Astrocyte of the spinal cord (primary cell): ENCODE measurements at places on chromosomes 12 and 14.

DNA sequence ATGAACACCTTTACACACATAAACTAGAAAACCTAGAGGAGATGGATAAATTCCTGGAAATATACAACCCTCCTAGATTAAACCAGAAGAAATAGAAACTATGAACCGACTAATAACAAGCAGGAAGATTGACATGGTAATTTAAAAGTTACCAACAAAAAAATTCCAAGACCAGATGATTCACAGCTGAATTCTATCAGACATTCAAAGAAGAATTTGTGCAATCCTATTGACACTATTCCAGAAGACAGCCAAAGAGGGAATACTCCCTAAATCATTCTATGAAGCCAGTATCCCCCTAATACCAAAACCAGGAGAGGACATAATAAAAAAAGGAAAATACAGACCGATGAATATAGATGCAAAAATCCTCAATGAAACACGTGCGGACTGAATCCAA, 102.6 kb upstream of the KRR1 start:
- DNase-seq, result no peak

DNA sequence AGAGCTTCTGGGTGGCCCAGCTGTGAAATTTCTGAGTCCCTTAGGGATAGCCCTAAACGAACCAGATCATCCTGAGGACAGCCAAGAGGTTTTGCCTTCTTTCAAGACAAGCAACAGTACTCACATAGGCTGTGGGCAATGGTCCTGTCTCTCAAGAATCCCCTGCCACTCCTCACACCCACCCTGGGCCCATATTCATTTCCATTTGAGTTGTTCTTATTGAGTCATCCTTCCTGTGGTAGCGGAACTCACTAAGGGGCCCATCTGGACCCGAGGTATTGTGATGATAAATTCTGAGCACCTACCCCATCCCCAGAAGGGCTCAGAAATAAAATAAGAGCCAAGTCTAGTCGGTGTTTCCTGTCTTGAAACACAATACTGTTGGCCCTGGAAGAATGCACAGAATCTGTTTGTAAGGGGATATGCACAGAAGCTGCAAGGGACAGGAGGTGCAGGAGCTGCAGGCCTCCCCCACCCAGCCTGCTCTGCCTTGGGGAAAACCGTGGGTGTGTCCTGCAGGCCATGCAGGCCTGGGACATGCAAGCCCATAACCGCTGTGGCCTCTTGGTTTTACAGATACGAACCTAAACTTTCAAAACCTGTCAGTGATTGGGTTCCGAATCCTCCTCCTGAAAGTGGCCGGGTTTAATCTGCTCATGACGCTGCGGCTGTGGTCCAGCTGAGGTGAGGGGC, 38.9 kb downstream of the DAD1 start:
- DNase-seq, result peak; percentile 74

GRCh38 chr14:89320381-89321000, 96.5 kb downstream of the FOXN3 start:
- DNase-seq, result peak; percentile 49

GRCh38 chr12:128606538-128606937, 217.2 kb downstream of the SLC15A4 start:
- DNase-seq, result no peak

- DNase-seq, result no peak
Measured at GRCh38 chr14:61765225-61765943, 3.2 kb downstream of the SNAPC1 start.

GRCh38 chr12:53253298-53253697, 14.8 kb upstream of the ESPL1 start:
- no peak for DNase-seq

GRCh38 chr12:16608946-16609539, 3.1 kb upstream of the LMO3 start:
- no peak for DNase-seq

DNA sequence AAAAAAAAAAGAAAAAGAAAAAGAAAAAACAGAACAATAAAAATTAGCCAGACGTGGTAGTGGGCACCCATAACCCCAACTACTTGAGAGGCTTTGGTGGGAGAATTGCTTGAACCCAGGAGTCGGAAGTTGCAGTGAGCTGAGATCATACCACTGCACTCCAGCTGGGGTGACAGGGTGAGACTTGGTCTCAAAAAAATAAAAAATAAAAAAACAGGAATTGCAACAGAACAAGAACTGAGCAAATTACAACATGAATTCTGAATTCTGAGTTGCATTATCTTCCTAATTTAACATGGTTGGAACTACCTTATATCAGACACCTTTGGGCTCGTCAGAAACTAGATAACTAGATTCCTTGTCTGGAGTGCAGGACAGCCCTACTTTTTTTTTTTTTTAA, 53.3 kb upstream of the NR2C1 start:
- no peak for DNase-seq

- peak; percentile 33 for DNase-seq
Measured at GRCh38 chr12:66633676-66634075, 45.2 kb downstream of the GRIP1 start.
